ENCODE measurements at places on chromosomes 3 and 15.

DNA sequence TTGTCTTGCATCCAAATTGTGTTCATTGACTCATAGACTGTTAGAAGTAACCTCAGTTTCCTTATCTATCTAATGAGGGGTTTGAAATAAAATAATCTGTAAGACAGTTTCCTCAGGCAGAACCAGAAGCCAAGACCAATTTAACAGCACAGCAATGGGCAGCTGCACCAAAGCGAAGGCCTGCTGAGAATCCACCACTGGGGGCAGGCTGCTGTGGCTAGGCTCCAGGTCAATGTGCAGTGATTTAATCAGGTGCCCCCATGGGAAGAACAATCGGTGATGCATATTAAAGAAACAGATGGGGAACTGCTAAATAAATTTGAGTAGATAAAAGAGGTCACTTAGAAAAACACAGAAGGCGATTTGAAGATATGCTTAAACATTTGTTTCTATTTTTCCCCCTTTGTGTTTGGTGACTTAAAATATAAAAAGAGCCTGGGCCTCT lies 28.0 kb upstream of the TMOD3 start:
- DNase-seq = no peak

- DNase-seq = no peak
Measured at GRCh38 chr3:5972586-5972985, 785.1 kb downstream of the EDEM1 start.

GRCh38 chr3:7489417-7489816 lies 628.5 kb downstream of the GRM7 start:
- DNase-seq = no peak

DNA sequence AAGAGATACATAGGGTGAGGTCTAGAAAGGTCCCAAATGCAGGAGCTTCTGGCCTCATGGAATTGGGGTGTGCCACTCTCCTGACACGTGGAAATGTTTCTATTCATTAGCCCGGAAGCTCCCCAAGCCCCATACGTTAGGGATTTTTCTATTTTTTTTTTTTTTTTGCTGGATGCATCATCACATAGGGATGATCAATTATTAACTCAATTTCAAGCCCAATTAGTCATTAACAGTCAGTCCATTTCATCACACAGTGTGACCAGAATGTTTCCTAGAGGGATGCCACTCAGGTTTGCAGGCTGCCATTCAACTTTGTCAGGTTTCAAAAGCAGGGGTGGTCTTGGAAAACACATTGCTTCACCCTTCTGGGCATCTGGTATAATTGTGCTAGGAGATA lies 40.7 kb upstream of the MKRN3 start:
- no peak for DNase-seq

DNA sequence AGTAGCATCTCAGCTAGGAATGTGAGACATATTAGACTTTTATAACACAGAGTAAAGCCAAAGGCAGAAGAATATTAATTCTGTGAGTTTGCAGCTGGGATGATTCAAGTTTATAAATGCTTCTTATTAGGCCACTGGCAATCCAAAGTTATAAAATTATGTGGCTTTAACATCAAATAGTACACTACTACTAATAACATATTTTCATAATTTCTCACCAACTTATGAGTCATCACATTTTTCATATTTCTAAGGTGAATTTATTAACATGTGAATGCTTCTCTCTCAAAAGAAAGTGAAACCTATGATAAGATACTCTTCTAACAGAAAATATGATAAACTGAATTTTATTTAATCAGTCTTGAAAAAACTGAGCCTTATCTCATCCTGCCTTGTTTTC lies 1348.2 kb upstream of the ALCAM start:
- DNase-seq = no peak

- DNase-seq = no peak
Measured at GRCh38 chr3:76083992-76084391, 298.6 kb upstream of the ZNF717 start.

GRCh38 chr15:37002041-37002672 lies 98.2 kb downstream of the MEIS2 start:
- DNase-seq = no peak

DNA sequence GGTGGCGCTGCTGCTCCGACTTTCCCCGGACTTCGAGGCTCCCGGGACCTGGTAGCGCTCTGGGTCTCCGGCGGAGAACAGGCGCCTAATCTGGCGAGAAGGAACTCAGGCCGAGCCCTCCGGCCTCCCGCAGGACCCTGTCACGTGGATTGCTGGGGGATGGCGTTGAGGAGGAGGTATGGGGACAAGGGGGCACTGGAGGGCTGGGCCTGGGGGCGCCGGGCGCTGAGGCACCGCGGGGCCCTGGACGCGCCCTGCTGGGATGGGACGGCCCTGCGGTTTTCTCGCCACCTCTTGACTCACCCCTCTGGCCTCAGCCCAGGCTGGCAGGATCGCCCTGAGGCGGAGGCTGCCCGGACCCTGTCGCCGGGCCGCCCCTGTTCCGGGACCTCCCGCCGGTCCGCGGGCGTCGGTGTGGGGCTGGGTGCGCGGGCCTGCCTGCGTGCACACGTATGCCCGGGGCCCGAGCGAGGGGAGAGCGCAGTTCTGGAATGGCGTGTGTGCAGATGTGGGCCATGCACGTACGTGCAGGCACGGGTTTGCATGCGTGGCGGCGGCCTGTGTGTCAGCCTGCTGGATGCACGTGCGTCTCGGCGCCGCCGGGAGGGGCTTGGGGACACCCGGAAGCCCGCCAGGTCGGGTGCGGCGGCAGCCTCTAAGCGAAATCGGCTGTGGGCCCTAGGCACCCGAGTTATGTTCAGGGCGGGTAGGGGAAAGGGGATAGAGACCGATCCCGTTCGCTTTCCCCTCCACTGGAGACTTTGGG lies 752 bp downstream of the C15orf39 start:
- DNase-seq = no peak

DNA sequence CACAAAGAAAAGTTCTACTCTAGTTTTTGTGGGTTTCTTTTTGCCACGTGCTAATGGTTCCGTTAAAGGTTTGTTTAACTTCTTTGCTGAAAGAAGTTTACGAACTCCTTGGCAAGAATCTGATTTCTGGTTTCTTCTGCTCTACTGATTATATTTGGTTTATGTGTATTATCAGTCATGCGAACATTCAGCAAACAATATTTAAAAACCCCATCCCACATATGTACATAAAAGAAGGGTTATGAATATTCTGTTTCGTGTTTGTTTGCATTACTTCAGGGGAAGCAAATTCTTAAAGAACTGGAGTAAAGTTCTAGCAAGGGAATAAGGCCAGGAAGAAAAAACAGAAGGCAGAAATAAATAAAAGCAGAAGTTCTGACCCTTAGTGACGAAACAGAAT lies 9.8 kb downstream of the LARS2 start:
- DNase-seq = no peak

DNA sequence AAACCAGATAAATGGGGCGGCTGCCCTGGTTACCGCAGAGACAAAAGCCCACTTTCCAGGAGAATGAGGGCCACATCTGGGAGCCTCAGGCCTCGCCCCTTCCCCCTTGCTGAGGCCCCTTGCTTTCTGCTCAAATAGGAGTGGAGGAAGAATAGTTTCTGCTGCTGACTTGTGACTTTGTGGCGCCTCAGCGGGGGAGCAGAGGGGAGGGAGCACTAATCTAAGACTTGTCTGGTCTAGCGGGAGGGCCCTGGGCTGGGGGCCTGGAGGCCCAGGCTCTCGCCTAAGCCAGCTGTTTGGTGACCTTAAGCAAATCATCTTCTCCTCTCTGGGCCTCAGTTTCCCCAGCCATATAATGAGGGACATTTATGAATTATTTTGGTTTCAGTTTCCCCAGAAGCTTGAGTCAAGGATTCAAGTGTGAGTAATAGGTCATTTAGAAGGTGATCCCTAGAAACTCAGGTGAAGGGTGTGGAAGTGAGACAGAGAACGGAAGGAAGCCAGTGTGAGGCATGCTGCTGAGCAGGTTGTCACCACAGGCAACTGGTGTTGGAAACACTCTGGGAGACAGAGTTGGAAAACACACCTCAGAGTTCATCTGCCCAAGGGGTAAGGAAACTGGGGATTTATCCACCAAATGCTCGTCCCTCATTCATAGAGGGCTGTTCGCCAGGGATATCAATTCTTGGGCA lies 25.9 kb upstream of the SMAD3 start:
- DNase-seq = no peak

DNA sequence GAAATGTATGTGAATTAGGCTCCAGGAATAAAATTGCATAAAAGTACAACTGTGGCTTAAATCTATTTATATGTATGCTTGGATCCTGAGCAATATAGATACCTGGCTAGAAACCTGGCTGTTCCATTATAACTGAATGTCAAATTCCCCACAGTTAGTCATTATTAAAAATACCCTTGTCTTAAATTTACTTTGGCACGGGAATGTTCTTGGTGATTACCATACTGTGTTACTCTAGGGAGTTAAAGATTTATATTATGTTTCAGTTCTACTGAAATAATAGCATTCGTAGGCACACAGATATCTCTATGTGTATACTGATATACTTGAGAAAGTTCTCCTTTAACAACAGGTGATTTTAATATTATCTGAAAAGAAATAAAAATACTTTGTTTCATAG lies 394.1 kb downstream of the PTPRG start:
- no peak for DNase-seq

- DNase-seq = no peak
Measured at GRCh38 chr3:54826251-54826691, 101.6 kb downstream of the LRTM1 start.

- DNase-seq = no peak
Measured at GRCh38 chr3:23600167-23600871, 205.4 kb upstream of the UBE2E1 start.

DNA sequence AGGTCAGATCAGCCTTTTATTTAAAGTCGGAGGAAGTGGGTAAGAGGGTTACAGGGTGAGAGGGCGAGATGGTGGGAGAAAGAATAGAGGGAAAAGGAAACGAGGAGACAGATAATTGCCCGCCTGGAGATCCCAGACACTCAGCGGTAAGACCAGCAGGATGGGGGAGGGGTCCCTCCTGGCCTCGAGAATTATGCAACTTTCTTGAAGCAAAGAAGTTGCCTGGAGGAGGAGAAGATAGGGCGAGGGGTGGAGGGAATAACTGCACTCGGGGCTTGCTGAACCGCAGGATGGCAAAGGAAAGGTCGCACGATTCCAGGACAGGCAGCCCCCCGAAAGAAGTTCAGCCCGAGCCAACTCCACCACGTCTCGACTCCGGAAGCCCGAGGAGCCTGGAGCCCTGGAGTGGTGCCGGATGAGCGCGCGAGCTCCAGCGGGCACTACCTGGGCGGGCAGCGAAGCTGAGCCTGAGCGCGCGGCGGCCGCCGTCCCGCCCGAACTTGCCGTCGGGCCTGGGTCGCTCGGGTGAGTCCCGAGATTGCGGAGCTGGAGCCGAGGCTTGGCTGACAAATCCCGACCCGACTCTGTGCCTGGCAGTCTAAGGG lies 402 bp downstream of the WWTR1 start:
- DNase-seq = no peak

DNA sequence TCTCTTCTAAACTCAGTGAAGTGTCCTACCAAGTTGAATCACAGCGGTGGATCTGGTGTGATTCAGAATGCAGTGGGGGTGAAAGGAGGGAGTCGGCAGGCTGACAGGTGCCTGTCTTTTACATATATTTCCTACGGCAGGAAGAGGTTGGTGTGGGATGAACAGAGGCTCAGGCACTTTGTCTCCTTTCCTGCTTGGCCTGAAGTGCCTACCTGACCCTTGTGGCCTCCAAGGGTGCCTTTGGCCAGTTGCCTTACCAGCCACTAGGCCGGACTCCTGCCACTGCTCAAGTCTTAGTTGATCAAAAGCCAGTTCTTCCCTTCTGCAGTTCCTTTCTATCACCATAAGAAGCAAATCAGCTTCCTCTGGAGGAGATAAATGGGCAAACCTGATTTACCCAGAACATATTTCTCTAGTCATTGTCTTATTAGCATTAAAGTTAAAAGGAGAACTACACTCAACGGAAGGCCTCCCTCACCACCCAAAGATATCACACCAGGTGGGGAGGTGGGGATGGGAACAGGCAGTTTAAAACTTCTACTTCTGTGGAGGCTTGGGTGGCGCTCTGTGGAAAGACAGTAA lies 52.1 kb downstream of the CRTC3 start:
- no peak for DNase-seq

DNA sequence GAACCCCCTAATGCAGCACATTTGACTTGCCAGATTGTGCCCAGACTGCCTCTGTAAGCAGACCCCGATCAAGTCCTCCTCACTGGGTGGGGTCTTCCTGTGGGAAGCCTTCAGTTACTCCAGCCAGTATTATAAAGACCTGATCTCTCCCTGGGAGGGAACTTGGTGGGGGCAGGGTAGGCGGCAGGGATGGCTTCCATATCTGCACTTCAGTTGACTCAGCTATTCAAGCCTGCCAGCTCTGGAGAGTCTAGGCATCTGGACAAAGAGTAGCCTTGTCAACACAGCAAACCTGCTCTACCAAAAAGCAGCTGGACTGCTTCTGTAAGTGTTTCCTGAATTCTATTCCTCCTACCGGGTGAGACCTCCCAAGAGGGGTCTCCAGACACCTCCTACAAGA lies 21.0 kb upstream of the SLC25A38 start:
- DNase-seq = no peak

DNA sequence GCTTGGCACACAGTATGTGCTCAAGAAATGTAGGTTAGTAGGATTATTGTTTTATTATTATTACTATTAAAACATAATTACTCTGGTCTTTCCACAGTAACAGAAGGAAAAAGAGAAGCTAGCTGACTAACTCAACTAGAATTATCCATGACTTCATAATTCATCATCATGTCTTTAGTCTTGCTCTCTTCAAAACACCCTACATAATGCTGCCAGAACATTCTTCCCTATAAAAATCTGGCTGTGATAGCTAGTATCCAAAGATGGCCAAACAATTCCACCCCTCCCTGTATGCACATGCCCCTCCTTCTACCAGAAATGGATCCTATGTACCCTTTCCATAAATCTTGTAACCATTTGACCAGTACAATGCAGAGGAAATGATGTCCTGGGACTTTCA lies 48.8 kb upstream of the SRGAP3 start:
- DNase-seq = no peak

DNA sequence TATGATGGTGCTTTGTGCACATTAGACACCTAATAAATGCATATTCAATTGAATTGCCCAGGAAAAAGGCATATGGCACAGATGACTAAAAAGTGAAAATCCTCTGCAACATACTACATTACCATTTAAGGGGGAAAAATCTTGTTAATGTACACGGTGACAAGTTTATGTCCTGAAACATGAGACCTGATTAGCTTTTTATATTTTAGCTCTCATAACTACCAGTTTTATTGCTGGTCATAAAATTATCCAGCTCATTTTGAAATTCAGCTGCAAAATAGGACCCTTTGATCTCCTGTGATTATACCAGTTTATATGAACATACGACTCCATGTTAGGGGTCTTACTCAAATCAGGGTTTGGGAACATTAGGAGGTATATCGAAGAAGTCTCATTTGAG lies 684.6 kb upstream of the CCDC54 start:
- DNase-seq = no peak

DNA sequence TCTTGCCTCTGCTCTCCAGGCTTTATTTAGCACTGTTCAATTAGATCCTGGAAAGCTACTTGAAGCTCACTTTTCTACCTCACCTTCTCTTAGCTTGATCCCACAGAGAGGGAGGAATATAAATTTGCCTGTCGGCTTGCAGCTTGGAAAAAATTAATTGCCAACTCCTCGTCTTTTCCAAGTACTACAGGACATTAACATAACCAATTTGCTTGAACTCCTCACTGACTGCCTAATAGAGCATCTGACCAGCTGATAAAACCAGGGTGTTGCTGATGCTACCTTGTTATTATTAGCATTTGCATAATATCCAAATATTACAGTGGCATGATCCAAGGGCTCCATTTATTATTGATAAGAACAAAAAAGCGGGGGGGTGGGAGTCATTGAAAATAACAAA lies 561.8 kb downstream of the MCTP2 start:
- DNase-seq = no peak

GRCh38 chr3:120064641-120065040 lies 29.6 kb downstream of the GSK3B start:
- DNase-seq = no peak

All from NCI-H1436 treated with DMSO at 0.1 percent for 48 hours (cell line).